ENCODE measurements at places on chromosomes 16 and 17. TPM values are rescaled to one million over a fixed set of nuclear protein-coding genes. Genes with fewer than 3 reads are reported as not detected.

DNA sequence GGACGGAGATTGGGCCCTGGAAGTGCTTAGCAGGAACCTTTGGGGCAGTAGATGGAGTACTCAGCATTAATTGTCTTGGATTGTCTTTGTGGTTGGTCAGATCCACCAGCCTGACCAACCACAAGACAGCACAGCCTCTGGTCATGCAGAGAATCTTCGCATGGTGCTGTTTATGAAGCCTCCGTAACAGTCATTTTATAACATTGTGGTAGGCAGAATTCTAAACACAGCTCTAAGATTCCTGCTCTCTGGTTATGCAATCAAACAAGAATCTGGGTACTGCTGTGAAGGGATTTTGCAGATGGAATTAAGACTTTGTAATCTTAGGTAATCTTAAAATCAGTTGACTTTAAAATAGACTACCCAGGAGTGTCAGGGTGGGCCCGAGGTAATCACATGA, 312.2 kb upstream of the GOT2 start:
- no peak for DNase-seq

- no peak for DNase-seq
Observed at GRCh38 chr16:2517954-2518605, 2.1 kb upstream of the AMDHD2 start.

- no peak for DNase-seq
Observed at GRCh38 chr16:80627108-80627507, 86.3 kb downstream of the DYNLRB2 start.

Gene GNGT2
- polyA plus RNA-seq, result 1.3 TPM

GRCh38 chr16:66513111-66513723, 36.7 kb downstream of the TK2 start:
- no peak for DNase-seq

DNA sequence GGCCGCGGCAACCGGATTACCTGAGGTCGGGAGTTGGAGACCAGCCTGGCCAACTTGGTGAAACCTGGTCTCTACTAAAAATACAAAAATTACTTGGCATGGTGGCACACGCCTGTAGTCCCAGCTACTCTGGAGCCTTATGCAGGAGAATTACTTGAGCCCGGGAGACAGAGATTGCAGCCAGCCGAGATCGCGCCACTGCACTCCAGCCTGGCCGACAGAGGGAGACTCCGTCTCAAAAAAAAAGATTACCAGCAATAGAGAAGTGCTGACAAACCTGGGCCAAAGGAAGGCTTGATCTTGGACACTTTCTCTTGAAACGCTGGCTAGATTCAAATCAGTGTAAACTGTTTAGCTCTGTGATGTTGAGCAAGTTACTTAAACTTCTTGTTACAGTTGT, 4.3 kb downstream of the MT1H start:
- DNase-seq, result peak; percentile 76

GRCh38 chr17:82390015-82390859, 18.7 kb downstream of the UTS2R start:
- no peak for DNase-seq

- DNase-seq, result no peak
Observed at GRCh38 chr16:11666103-11667055, 1.9 kb upstream of the SNN start.

DNA sequence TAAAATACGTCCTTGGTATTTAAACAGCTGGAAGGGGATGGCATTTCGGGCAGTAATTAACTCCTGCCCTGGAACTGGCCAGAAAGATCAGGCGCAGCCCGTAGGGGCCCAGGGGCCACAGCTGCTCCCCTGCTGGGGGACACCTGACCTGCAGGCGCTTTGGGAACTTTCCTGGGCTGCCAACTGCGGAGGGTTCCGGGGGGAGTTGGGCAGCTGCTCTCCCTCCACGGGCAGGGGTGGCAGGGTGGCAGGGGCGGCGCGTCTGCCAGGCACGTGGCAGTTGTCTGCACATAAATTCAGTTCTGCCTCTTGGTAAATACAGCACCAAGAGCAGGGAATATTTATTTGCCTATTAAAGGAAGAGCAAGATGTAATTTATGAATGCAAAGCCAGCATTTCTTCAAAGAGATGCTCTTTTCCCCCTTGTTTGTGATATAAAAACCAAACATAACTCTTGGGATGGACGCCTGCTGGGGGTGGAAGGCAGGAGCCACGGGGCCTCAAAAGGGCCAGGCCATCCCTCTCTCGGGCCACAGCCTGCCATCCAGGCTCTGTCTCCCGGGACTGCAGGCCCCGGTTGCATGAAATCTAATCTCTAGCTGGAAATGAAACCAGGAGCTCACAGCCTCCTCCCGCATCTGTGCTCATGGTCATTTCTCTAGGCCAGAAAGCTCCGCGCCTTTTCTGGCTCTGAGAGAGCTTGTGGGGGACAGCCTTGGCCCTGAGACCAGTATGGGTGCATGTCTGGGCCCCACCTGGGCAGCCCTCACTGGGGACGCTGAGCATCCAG, 29.9 kb upstream of the CHMP6 start:
- peak; percentile 80 for DNase-seq

GRCh38 chr16:11428623-11428953, 83.3 kb downstream of the RMI2 start:
- DNase-seq, result no peak

DNA sequence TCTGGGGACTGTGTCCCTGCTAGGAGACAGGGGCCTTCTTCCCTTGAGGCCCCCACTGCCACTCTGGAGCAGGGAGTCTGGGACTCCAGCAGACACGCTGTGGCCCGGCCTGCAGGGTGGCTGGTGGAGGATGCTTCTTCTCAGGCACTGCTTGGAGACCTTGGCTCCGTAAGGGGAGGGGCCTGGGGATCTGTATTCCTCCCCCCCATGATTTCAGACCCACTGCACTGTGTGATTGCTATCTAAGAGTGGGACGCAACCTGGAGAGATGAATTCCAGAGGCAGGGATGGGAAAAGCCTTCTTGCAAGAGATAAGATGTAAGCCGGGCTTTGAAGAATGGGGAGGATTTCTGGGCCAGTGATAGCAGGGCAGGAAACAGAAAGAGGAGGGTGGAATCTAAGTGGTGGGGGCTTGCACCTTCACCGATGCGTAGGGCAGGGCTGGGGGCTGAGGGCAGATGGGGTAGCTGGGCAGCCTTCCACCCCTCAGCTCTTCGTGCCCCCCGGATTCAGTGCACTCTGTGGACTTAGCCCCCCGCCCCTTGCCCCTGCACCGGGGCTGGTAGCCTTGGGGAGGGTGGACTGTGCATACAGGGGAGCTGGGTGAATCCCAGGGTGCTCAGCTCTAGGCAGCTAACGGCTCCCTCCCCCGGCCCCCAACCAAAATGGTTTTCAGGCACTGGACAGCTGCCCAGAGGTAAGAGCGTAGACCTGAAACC, 5.2 kb upstream of the GSE1 start:
- no peak for DNase-seq

DNA sequence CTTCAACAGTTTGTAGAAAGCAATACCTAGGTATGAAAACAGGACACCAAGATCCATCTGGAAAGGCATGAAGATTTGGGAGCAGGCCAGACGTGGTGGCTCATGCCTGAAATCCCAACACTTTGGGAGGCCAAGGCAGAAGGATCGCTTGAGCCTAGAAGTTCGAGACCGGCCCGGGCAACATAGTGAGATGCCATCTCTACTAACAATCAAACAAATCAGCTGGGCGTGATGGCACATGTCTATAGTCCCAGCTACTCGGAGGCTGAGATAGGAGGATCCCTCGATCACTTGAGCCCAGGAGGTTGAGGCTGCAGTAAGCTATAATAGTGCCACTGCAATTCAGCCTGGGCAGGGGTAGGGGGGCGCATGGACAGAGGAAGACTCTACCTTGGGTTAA, 20.3 kb downstream of the LITAF start:
- DNase-seq, result no peak

DNA sequence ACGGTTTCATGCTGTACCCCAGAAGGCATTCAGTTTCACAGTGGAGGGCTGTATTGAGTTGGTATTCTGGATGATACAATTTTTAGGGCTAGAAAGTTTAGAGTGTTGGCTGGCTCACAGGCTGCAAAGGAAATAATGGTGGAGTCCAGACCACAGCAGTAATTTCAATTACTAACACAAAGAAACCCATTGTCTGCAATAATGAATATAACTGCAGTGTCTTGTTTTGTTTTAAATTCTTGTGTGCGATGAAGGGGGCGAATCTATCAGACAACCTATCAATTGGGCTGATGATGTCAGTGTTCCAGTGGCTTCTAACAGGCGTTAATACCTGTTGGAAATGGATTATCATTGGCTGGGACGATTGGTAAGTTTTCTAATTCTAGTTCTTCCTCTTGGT, 1.5 kb downstream of the SP2 start:
- no peak for DNase-seq

GRCh38 chr17:7523033-7523432, 25.8 kb upstream of the TNFSF12 start:
- no peak for DNase-seq

Gene AXIN2
- 13.4 TPM for polyA plus RNA-seq

Gene RNF40
- 72.0 TPM for polyA plus RNA-seq

Gene ITGAL
- 2.4 TPM for polyA plus RNA-seq

GRCh38 chr17:50825188-50825587, 10.2 kb upstream of the WFIKKN2 start:
- DNase-seq, result no peak

Gene SHISA9
- 0.12 TPM for polyA plus RNA-seq
